ENCODE measurements at places on chromosomes 13 and 19.

DNA sequence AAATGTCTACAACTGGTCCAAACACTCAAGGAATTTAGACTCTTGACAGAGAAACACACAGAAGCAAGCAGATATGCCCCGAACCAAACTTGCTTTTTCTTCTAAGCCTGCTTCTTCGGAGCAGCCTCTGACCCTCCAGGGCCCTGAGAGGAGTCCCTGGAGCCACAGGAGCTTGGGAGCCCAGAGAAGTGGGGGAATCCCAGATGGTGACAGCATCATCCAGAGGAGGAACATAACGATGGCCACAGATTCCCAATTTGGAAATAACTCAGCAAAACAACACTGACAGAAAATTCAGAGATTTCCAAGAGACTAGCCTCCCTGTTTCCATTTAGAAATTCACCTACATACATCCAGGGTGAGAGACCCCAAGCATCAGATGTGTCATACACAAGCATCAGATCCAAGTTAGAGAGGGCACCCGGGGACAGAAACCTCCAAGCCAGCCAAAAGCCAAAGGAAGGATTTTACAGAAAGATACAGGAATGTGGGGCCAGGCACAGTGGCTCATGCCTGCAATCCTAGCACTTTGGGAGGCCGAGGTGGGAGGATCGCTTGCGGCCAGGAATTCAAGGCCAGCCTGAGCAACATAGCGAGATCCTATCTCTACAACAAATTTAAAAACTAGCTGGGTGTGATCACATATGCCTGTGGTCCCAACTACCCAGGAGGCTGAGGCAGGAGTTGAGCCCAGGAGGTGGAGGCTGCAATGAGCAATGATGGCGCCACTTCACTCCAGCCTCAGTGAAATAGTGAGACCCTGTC, 2.0 kb upstream of the PVR start:
- DNase-seq = no peak

- DNase-seq = no peak
These were observed 1077.3 kb upstream of the MIR17HG start for GRCh38 chr13:90270226-90270625.

GRCh38 chr19:18901491-18901890, 5.5 kb upstream of the CERS1 start:
- DNase-seq = no peak

DNA sequence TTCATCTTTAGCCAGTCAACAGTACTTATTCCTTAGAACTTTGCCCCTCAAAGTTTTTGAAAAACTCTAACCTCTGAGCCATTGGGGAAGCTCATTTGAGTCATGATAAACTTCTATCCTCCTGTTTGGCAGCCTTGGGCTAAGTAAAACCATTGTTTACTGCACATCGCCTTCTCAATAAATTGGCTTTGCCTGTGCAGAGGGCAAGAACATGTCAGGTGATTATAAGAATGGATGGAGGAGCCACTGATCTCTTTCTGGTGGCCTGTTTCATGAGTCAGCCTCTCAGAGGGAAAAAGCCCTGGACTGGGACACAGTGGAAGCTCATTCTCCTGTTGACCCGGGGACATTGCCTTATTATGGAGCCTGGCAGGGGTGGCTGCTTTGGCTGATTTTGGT, 19.4 kb upstream of the PSG4 start:
- no peak for DNase-seq

DNA sequence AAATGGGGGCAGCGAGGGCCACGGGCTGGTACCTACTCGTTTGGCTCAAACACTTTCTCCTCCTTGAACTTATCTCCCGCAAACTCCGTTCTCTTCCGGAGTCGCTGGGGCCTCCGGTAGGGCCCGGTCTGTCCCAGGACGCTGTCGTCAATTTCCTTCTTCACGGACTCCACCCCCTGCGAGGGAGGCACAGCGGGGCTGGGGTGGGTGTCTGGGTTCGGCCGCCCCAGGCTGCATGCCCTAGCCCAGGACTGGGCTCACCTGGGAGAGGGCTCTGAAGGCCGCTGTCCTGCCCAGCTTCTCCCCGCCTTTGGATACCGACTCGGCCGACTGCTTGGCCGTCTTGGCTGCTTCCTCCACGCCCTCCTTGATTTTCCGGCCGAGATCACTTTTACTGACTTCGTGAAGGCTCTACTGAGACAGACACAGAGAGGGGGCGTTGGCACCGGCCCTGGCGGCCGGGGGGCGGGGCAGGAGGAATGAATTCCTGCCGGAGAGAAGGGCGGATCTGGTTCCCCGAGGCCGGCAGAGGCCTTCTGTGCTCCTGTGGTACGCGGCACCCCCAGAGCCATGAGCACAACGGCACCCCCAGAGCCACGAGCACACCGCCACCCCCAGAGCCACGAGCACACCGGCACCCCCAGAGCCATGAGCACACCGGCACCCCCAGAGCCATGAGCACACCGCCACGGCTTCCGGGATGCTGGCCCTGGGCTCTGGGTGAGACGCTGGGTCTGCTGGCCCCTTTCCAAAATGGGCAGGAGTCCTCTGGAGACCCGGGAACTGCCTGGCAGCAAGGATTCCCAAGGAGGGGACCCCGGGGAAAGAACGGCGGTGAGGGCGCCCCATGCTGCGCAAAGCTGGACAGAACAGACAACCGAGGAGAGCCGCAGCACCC, 8.1 kb upstream of the CTXN1 start:
- no peak for DNase-seq

DNA sequence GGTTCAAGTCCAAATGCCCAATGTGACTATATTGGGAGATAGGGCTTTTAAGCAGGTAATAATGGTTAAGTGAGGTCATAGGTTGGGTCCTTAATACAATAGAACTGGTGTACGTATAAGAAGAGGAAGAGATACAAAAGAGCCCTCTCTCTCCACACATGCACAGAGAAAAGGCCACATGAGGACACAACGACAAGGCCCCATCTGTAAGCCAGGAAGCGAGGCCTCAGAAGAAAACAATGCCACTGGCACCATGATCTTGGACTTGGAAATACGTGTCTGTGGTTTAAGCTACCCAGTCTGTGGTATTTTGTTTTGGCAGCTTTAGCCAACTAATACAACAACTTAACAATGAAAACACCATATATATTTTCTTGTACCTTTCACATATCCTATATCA, 23.4 kb upstream of the RFC3 start:
- DNase-seq = no peak

- no peak for DNase-seq
These were observed 214.9 kb downstream of the KLF5 start for GRCh38 chr13:73273745-73274144.

DNA sequence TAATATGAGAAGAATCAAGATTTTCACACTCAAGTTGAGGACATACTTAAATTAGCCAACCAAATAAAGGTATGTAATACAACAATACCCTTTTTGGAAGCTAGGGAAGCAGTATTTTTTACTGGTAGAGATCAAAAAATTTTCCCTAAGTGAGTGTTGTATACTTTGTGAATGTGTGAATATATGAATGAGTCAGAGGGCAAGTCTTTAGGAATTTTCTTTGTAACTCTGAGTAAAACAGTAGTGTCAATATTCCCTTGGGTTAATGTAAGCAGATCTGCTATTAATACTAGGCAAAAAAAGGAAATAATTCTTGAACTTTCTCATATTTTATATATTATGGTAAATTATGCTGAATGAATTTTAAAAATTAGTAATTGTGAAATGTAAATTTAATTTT, 1161.8 kb upstream of the MIR17HG start:
- no peak for DNase-seq

- DNase-seq = no peak
These were observed 5.8 kb downstream of the PPP6R1 start for GRCh38 chr19:55252760-55253663.

DNA sequence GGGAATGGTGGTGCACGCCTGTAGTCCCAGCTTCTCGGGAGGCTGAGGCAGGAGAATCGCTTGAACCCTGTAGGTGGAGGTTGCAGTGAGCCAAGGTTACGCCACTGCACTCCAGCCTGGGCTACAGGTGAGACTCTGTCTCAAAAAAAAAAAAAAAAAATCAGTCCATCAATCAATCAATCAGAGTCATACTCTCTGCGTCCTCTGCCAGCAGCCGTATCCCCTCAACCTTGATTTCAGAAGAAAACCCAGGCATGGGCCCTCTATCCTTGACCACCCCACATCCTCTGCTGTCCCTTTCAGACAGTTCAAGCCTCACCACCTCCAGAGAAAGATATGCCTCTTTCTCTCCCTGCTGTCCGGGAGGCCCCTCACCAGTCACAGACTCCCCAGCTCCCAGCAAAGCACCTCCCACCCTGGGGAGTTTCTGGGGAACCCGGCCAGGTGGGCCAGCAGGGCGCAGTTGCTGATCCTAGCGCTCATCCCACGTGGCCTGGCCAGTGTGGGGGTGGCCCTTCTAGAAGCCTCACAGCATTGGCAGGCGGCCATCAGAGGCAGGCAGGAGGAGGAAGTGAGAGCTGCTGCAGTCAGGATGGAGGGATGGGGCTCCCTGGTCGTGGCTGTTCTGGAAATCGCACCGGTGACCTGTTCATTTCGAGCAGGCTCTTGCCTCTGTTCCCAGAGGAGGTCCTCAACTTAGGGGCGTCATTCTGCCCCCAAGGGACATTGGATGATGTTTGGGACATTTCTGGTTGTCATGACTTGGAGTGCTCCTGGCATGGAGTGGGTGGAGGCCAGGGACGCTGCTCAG, 10.2 kb upstream of the JSRP1 start:
- no peak for DNase-seq

GRCh38 chr13:83980331-83980730, 98.1 kb upstream of the SLITRK1 start:
- no peak for DNase-seq

- DNase-seq = no peak
These were observed 82.8 kb downstream of the STARD13 start for GRCh38 chr13:33202644-33203169.

DNA sequence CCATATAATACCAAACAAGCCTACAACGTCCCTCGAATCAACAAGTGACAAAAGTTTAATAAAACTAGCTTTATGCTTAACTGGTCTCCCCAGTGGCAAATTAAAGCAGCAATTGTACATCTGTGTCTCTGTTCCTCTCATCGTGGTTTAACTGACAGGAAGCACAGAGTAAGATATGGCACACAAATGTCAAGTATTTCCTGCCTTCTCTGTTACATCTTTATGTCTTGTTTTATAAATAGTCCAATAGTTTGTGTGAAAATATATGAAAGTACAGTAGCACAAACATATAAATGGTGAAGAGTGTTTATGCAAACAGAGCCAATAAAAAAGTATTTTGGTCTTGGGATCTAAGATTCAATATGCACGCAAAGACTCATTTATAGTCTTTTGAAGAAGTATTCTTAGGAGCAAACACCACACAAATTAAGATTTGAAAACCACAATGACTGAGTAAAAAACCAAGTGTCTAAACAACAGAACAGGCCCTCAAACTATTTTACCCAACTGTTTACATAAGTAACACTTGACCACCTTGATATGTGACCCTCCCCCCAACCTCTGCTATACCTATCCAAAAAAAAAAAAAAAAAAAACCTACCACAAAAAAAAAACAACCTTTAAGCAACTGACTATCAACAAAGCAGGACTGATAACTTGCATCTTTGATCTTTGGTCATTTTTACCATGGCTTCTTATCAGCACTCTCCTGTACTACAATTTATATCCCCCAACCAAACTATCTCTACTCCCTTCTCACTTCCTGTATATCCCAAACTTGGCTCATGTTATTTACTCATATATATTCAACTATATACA, 14.0 kb downstream of the ELF1 start:
- no peak for DNase-seq

GRCh38 chr19:42018503-42019193, 24.6 kb upstream of the ATP1A3 start:
- DNase-seq = no peak

- no peak for DNase-seq
These were observed 38.7 kb downstream of the NFIX start for GRCh38 chr19:13033819-13034611.

- DNase-seq = no peak
These were observed 702.3 kb downstream of the DIAPH3 start for GRCh38 chr13:59461411-59461810.

- DNase-seq = no peak
These were observed 39.3 kb downstream of the MBNL2 start for GRCh38 chr13:97261254-97262005.

DNA sequence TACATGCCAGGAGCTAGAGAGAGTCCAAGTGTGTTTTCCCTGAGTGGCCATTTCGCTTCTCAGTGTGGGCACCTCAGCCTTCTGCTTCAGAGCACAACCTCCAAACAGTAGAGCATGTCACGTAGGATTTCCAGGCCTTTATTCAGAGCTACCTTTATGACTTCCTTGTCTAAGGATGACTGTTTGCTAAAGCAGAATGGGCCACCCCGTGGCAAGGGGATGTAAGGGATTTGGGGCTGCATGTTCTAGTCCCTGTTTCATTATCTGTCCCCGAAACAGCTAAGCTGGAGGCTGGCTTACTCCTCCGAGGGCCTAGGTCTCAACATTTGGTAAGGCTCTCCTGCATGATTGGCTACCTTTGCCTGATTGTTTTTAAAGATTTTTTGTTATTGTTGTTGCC, 6.0 kb downstream of the RNASEH2B start:
- DNase-seq = no peak

DNA sequence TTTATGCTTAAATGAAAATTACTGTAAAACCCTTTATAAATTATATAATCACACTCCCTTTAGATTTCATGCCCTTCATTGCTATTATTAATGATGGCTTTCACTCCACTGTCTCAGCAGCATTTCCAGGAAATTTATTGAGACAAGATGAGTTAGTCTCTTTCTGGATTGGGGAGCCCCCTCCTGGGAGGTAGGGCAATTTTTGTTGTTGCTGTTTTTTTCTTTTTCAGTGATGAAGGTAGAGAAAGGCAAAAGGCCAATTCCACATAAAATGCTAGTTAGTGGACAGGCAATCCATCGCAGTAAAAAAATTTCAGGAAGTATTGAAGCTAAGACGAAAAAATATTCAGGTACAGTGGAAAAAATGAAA, 80.2 kb downstream of the TEX26 start:
- no peak for DNase-seq

DNA sequence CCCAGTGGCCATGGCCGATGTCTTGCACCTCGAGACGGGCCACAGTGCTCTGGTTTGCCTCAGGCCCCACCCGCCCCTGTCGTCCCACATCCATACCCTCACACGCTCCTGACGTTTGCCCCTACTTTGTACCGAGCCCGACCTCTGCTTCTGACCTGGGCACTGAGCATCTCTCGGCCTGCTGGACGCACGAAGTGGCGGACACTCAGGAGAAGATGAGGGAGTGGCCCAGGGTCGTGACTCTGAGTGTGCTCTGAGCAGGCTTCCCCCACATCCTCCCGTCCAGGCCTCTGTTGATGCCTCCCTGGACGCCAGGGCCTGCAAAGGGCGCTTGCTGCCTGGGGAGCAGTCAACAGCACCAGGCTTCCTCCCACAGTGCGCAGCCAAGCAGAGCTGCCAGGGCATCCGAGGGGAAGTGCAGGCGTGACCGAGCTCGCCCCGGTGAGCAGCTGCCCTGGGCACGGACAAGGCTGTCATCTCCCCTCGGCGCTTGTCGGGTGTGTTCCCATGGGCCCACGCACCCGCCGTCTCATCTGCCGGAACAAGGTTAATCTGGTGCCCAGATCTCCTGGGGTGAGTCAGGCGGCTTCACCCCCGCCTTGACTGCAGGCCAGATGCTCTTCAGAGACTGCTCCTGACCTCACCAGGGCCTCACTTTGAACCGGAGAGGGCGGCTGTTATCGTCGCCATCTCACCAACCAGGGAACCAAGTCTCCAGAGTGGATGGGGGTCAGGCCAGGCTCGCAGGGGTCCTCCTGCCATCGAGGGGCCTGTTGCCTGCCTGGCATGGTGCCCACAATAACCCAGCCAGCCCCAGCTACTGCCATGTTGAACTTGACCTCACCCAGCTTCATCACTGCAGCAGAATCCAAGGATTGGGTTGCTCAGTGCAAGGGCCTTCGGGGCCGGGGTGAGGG, 27.2 kb downstream of the COMP start:
- DNase-seq = no peak

All from stimulated activated CD4-positive, alpha-beta T cell treated with anti-CD3 and anti-CD28 coated beads, TNF-alpha, amount 100 ng/mL, for 1 hour (primary cell).